Smooth muscle cell of bladder (primary cell): ENCODE measurements at places on chromosomes 12 and 14. TPM values are rescaled to one million over a fixed set of nuclear protein-coding genes. Genes with fewer than 3 reads are reported as not detected.

DPF3 gene
- 1.3 and 2.4 TPM in 2 replicates for total RNA-seq

SLC7A7 gene
- total RNA-seq = 4.1 and 6.1 TPM in 2 replicates

HPD gene
- 2.2 and 11.9 TPM in 2 replicates for total RNA-seq

TAS2R20 gene
- total RNA-seq = 2.2 and 2.4 TPM in 2 replicates

VDR gene
- 7.8 and 8.1 TPM in 2 replicates for total RNA-seq

LRCOL1 gene
- 0.14 TPM in 1 of 2 replicates, not detected in the other for total RNA-seq

JPH4 gene
- not detected in 2 replicates for total RNA-seq

SMIM41 gene
- 1.4 and 9.8 TPM in 2 replicates for total RNA-seq

OR4M1 gene
- total RNA-seq = not detected in 2 replicates

KRT73 gene
- total RNA-seq = not detected in 2 replicates
